MM.1S (cell line): ENCODE measurements at places on chromosomes 4 and X.

- DNase-seq = no peak
Observed at GRCh38 chr4:5912614-5913019, 19.7 kb upstream of the CRMP1 start.

DNA sequence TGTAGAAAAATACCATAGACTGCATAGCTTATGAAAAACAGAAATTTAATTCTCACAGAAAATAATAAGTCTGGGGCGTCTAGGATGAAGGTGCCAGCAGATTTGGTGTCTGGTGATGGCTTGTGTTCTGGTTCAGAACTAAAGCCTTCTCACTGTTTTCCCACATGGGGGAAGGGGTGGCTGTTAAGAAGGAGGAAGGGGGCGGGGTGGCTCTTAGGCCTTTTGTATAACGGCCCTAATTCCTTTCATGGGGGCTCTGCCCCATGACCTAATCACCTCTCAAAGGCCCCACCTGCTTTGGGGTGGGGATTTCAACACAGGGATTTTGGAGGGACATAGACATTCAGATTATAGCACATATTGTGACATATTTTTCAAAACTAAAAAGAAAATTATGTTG is 173.2 kb upstream of the TECRL start:
- no peak for DNase-seq

- DNase-seq = no peak
Observed at GRCh38 chr4:170234800-170235199, 145.0 kb upstream of the AADAT start.

- no peak for DNase-seq
Observed at GRCh38 chr4:170662250-170662649, 572.5 kb upstream of the AADAT start.
